DND-41 (cell line): ENCODE measurements at places on chromosomes 1 and 21.

GRCh38 chr21:38077569-38077968 lies 161.3 kb upstream of the KCNJ6 start:
- no peak for DNase-seq

DNA sequence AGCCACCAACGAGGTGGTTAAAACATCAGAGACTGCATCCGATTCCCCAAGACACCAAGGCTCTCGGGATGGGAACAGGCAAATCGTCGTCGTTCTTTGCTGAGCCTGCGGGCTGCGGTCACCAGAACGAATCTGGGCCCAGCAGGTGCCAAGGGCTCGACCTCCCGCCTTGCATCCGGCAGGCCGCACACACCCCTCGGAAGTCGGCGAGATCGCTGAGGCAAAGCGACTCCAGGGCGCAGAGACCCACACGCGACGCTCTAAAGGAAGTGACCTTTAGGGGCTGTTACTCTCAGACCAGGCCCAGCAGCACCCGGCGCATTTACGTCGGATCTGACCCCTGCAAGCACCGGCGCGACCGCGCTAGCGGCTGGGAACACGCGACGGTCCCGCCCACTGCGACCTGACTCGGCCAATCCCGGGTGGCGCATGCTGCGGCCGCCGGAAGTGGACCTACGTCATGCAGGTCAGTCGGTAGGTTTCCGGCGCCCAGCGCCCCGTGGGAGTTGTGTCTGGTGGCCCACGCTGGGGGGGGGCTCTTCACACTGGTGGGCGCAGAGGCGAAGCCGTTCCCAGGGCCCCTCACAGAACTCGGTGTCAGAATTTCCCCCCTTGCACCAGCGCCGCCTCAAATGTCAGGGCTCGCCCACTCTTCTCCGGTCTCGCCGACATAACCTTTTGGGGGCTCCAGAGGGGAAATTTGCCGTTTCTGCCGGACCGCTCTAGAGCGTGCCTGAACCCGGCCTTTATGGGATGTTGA lies 7.5 kb upstream of the PARK7 start:
- DNase-seq = peak; percentile 76

DNA sequence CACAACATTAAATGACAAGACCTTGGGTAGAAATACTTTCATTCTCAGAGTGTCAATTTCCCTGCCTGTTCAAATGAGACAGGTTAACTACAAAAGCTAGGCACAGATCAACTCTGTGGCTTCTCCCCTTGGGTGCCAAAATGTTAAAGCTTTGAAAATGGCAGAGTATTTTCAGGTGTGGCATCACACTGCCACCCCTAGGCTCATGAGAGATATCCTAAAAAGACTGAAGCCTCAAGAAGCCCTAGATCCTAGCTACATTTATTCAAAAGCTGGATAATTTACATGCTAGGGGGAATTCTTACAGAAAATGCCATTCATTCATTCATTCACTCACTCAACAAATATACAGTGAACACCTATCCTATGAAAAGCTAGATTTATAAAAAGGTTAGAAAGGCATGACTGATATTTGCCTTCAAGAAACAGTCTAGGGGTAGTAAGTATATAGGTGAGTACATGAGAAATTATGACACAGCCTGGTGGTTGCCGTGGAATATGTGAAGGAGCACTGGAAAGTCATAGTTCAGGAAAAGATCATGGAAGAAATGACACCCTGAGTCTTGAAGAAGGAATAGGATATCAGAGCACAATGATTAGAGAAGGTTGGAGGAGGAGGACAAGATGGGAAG lies 15.9 kb upstream of the RAB4A start:
- no peak for DNase-seq

GRCh38 chr1:183385340-183386144 lies 32.6 kb downstream of the NMNAT2 start:
- DNase-seq = no peak

DNA sequence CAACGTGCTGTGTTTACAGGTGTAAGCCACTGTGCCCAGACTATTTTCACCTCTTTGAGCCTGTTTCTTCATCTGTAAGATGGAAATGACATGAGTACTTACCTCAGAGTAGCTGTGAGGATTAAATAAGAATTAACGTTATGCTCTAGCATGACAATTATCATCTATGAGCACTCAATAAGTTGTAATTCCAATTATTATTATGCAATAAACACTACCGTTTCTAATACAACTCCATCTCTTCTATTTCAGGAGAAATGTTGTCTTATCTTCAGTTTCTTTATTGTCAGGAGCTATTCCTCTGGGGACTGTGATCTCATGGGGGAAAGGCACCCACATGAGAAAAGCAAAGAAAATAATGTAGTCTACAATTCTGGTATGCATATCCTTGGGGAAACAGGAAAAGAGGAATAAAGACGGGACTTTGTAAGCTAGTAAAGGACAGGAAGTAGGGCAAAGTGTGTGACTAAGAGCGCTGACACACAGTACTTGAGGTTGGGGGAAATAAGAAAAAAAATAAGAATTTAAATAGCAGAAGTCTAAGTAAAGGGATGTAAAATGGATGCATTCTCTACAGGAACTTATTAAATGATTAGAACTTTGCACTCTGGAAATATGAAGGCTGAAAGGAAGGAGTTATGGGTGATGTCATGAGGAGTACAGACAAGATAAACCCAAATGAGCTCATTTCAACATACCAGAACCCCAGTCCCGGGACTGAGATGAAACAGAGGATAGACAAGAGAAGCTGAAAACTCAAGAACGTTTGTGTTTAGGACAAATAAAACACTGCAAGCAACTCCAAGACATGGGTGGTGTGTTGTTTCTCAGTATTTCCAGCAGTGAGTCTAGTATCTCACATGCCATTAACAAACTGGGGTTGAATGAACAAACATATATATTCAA lies 9.8 kb downstream of the PHC2 start:
- no peak for DNase-seq

- peak; percentile 31 for DNase-seq
Observed at GRCh38 chr1:70528590-70529333, 117.7 kb downstream of the CTH start.

GRCh38 chr21:33478935-33479678 lies 667 bp downstream of the TMEM50B start:
- peak; percentile 52 for DNase-seq

DNA sequence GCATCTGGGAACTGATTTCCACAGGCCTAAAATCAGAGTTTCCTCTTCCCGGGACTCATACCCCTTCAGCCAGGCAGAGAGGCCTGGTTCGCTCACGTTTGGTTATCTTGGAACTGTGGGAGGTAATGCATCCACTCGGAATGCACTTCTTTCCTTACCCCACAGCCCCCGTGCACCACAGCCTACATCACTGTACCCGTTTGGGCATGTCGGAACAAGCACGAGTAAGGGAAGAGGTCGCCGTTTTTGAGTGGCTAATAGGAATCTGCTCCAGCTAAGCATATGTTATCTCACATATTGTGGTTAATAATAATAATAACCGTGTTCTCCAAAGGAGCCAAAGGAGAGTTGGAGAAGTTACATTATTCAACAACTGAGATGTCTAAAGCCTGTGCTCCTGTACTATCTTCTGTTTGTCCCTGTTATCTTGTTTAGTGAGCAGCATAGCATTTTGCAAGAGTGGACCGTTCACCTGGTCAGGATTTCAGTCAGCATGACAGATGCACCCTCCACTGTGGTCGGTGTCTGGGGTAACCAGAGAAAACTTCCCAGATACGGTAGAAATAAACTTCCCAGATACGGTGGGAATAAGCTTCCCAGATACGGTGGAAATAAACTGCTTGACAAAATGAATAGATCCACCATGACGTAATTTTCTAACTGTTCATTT lies 198.6 kb downstream of the SDCCAG8 start:
- no peak for DNase-seq

GRCh38 chr1:92817986-92818764 lies 13.7 kb upstream of the RPL5 start:
- peak; percentile 20 for DNase-seq

DNA sequence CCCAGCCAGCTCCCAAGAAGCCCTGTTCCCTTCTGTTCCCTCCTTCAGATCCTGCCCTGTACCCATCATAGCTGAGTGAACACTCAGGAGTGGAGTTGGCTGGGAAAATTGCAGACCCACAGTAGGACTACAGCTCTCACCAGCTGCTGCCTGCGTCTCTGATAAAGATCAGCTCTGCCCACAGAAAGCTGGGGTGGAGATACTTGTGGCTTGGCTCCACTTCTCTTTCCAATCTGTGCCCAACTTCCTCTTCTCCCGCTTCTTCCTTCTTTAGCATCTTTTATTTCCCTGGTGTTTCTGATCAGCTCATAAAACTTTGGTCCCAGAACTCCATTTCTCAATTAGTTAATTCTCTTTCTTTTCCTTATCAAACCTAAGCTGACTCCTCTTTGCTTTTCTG lies 5.5 kb upstream of the CD1A start:
- peak; percentile 84 for DNase-seq

DNA sequence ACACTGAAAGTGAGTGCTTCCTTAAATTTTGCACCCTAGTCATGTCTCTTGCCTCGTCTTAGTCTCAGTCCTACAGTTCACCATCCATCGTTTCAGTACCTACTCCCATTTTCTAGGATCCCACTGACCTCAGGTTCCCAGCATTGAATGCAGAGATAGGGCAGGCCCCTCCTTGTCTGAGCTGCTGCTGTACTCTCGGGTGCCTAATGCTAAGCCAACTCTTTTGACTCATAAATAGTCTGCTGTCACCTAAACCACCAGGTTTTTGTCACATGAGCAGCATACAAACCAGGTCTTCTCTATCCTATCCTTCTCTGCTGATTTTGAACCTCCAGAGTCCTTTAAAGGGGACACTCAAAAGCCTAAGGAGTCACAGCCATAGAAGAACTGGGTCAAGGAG lies 3.0 kb downstream of the ARHGAP30 start:
- no peak for DNase-seq

GRCh38 chr1:69103705-69104385 lies 463.9 kb upstream of the LRRC7 start:
- no peak for DNase-seq

DNA sequence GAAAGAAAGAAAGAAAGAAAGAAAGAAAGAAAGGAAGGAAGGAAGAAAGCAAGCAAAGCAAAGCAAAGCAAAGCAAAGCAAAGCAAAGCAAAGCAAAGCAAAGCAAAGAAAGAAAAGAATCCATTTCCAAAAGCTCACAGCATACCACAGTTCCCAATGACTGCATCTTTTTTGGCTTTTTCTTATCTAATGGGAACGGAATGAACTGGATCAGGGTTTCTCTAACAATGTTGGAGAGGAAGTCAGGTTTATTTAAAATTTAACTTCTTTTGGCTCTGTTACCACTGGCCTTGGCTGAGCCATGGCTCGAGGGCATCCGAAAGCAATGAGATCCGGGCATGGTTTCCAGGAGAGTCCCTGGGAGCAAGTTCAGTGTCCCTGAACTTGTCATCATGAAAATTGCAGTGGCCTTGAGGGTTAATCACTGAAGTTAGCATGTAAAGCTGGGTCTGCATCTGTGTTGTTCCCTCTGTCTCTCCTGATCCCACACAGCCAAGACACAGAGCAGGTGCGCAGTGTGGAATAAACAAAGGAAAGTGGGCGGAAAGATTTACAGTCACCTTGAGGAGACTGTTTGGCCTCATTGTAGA lies 34.6 kb upstream of the CTPS1 start:
- no peak for DNase-seq

DNA sequence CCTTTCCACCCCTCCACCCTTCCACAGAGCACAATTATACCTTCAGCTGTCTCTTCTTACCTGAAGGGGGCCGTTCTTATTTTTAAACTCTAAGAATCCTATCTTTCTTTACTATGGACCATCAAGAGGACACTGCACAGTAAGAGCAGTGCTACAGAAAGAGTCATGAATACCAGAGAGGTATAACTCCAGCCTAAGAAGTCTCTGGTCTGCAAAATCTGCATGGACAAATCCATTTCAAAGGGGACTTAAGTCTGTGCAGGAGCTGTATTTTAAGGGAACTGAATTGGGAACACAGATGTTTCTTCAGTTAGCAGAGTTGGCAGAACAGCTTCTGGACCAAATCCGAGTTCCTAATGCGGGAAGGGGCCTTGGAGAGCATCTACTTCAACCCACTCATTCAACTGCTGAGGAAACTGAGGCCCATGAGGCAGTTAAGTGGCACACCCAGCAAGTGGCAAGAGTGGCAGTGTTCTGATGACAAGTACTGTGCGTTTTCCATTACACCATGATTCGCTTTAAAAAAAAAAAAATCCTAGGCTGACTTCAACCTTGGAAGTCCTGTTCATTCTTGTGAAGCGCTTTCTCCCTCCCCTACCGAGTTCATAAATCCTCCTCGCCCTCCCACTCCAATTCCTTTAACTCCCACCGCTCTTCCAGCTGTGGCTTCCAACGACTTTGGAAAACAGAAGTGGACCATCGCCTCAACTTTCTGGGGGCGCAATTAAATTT lies 1.8 kb downstream of the PLPP3 start:
- DNase-seq = no peak

DNA sequence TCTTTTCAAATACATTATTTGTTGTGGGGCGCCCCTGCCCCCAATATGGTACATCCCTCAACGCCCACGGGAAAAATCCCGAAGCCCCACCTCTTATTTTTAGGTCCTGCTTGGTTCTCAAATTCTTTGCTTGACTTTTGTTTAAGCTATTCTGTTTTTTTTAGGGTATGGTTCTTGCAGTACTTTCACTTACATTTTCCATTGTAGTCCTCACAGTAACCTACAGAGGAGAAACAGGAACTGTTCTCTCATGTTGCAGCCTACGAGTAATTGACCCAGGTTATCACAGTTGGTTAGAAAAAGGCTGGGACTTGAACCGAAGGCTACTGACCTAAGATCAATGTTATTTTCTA lies 697 bp upstream of the C21orf91 start:
- DNase-seq = no peak

GRCh38 chr1:51061231-51061918 lies 40.7 kb upstream of the C1orf185 start:
- DNase-seq = no peak

- DNase-seq = no peak
Observed at GRCh38 chr1:89112871-89113613, 12.9 kb downstream of the GBP2 start.

DNA sequence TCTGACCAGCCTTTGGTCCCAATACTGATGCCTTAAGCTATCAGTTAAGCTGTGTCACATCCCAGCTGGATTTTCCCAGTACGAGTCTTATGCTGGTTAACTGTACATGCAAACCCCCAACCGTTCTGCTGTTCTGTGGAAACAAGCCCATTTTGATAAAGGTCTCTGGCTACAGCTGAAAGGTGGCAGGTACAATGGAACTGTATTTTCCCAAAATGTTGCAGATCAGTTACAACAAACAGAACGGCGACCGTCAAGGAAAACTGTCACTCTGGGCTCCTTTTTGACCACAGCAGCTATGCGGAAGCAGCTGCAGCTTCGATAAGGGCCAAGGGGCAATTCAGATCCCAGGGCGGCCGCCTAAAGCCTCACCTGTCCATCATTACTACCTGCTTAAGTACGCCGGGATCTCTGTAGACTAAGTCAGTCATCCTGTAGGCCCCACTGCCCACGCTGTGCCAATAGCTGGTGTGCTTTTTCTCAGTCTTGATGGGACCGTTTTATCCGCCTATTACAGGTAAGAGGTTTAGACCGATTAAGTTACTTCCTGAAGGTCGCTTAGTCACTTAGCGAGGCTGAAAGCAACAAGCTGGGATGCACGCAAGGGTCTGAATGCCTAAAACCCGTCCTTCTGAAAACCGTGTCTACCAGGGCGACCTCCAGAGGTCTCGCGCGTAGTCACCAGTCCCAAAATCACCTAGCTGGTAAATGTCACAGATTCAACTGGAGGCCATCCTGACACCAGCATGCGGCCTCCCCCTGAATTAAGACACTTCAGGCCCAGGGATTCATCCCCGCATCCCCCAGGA lies 11.1 kb upstream of the RAB42 start:
- peak; percentile 57 for DNase-seq

- DNase-seq = no peak
Observed at GRCh38 chr1:202186327-202186726, 7.3 kb upstream of the LGR6 start.
